ENCODE measurements at places on chromosomes 4 and X.

GRCh38 chr4:36183232-36183631, 61.1 kb downstream of the ARAP2 start:
- no peak for DNase-seq

DNA sequence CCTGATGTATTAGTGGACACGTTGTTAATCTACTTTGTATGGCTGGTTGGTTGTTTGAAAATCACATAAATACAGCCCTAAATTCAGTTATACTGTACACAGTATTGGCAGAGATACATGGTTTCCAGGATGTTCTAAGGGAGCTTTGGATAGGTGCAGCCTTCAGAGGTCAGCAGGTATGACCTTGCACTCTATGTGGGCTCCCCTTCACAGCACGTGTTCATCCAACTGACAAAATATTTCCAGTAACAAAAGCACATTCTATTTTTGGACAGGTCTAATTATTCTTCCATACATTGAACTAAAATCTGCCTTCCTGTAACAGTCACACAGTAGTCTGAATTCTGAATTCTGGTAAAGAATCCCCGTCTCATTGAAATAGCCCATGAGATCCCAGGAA, 92.8 kb upstream of the RAPGEF2 start:
- DNase-seq = no peak

DNA sequence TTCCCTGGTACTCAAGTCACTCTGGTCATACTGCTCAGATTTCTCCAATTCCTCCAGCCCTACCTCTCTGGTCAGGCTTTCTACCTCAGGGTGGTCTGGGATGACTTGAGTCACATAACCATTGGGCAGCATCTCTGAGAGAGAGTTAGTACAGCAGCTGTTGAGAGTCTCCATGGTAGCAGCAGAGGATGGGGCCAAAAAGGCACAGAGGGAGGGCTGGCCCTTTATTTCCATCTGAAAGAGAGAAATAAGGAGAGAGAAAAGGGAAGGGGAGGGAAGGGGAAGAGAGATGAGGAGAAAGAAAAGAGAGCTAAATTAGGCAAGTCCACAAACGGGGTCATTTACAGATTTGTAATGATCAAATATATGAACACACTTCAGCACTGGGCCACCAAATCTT, 149.1 kb upstream of the ARHGEF9 start:
- no peak for DNase-seq

- DNase-seq = no peak
Measured at GRCh38 chr4:25104591-25104990, 55.7 kb downstream of the SEPSECS start.

DNA sequence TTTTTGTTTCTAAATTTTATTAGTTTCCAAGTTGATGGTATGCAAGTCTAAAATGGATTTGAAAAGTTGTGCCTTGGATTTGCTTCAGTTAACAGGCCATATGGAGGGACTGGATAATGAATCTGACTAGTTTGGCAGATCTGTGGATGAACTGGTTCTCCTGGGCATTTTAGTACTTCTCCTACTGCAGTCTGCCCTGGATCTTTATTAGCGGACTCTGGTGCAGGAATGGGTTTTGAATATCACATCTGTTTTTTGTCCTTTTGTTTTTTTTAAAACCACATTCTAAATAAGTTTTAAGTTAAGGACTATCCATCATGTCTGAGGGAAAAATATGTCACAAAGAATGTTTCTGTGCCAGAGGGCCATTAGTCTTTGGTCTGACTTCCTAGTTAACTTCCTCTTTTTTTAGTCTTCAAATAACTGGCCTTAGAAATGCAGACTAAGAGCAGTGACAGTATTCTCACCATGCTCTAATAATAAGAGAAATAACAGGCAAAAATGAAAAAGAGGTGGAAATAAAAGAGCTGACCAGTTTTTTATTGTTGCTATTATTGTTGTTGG, 13.9 kb upstream of the DCK start:
- DNase-seq = no peak

DNA sequence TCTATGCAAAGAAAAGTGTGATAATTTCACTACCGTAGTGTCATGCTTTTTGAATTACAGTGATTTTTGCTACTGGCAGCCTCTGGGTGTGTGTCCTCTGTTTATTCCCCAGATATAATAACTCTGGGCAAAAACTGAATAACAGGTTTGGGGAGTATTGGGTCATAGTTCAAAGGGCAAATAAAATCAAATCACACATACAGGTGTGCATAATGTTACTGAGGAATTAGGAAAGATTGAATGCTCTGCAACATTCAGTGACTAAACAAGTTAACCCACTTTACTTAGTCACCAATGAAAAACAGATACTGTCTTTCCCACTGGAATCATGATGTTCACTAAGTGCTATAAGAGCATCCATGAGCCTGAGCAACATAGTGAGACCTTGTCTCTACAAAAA, 224.3 kb downstream of the OPHN1 start:
- no peak for DNase-seq

GRCh38 chrX:111123125-111123524, 27.1 kb downstream of the PAK3 start:
- no peak for DNase-seq

DNA sequence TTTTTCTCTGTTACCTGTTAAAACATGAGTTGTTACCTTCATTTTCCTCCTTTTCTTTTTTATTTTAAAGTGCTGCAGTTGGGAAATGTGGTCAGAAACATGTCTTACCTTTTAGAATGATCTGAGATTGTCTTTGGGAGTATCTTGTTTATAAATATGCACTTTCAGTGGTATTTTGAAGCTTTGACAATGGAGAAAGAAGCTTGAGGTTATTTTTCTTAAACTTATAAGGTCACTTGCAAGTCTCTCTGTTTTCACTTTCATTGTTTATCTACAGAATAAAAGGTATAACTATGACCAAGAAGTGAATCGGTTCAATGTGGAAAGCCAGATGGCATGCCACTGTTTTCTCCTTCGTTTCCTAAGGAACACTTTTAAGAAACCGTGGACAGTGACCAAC, 167.5 kb upstream of the SLC7A11 start:
- no peak for DNase-seq

GRCh38 chr4:48756689-48757220, 23.3 kb downstream of the FRYL start:
- no peak for DNase-seq

DNA sequence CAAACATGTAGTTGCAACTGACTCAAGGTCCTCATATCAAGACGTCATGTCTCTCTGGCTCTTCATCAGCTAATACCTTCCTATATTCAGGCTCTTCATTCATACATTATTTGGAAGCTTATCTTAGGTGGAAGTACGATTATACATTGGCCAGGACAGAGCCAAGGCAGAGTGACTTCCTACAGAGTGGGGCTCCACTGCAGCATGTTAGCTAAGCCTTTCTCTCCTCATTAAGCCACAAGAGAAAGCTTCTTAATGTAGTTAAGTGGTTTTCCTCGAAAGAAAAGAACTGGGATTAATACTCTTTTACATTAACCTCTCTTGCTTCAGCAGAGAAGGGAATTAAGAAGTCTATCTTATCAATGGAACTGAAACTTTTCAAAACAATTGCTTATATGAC, 15.0 kb downstream of the C4orf33 start:
- DNase-seq = no peak
